HCT116 (cell line): ENCODE measurements at places on chromosomes 13 and 19. TPM values are rescaled to one million over a fixed set of nuclear protein-coding genes. Genes with fewer than 3 reads are reported as not detected.
A peak's percentile ranks its signal among the peaks of the same experiment; 100 is the strongest.

DNA sequence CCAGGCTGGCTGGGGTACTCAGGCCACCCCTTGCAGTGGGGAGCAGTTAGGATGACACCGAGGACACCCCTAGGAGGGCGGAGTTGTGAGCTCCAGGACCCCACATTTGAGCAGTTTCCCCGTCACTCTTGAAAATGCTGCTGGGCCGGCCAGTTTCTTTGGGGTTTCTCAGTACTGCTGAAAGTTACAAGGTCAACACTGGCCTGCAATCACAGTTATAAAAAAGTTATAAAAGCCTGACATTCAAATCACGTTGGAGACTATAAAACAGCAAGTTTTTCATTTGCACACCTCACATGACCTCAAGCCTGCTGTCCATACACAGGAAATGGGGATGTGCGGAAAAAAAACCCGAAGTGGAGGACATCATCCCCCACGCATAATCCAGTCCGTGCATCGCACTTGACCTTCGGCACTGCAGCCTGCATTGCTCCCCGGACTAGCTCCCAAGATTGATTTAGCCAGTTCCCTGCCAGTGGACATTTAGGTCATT is 27.0 kb downstream of the DNM2 start:
- no peak for DNase-seq

Gene KLHL1
- total RNA-seq: not detected

GRCh38 chr13:73065665-73066340 is 7.0 kb downstream of the KLF5 start:
- DNase-seq: no peak

DNA sequence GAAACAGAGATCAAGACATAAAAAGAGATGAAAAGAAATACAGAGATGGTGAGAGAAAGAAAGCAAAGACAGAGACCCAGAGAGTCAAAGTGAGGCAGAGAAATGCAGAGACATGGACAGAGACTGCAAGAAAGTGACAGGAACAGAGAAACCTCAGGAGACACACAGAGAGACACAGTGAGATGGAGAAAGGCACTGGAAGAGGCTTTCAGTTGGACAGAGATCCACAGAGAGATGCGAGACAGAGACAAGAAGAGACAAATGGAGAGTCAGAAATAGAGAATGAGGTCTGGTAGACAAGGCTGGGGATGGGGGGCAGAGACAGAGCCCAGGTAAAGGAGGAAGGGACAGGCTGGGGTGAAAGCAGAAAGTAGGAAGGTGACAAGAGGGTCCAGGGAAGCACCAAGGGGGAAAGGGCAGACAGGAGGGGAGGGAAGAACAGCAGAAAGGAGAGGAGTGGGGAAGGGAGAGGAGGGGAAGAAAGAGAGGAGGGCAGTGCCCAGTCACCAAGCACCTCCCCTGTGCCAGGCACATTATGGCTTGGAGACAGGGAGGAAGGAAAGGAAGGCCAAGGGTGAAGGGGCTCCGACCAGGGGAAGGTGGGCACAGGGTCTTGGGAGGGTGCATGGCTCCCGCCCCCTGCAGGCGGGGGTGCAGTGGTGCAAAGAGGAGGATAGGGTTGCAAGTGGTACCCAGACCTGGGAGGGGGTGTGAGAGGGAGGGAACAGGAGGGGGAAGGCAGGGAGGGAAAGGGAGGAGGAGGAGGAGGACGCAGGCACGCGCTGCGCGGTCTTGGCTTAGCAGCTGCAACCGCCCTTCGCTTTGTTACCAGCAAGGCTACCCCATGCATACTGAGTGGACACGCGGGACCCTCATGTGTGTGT is 38.4 kb downstream of the DEDD2 start:
- no peak for DNase-seq

- DNase-seq: no peak
Observed at GRCh38 chr13:29925457-29926097, 75.2 kb upstream of the UBL3 start.

Gene CACNG7
- total RNA-seq: not detected

DNA sequence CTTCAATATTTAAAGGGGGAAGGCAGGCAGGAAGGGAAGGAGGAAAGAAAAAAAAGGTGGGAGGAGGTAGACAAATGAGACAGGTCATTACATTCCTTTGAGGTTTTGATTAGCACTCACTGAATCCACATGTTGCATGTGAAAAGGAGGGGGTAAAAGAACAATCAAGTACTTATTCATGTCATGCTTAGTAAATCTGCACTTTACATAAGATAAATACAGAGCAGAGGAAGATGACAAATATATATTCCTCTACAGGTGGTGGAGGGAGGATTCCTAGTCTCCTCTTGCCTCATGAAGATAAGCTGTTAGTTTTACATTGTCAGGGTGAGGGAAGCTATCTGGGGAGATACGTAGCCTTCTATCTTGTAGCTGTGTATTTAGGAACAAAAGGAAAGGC is 1645.4 kb upstream of the SPRY2 start:
- DNase-seq: no peak

Gene CABP5
- not detected for total RNA-seq

Gene CCDC122
- total RNA-seq: 5.8 TPM

Gene FFAR3
- not detected for total RNA-seq

Gene ZNF93
- total RNA-seq: not detected

- no peak for DNase-seq
Observed at GRCh38 chr19:47512183-47512947, 2.5 kb downstream of the NAPA start.

DNA sequence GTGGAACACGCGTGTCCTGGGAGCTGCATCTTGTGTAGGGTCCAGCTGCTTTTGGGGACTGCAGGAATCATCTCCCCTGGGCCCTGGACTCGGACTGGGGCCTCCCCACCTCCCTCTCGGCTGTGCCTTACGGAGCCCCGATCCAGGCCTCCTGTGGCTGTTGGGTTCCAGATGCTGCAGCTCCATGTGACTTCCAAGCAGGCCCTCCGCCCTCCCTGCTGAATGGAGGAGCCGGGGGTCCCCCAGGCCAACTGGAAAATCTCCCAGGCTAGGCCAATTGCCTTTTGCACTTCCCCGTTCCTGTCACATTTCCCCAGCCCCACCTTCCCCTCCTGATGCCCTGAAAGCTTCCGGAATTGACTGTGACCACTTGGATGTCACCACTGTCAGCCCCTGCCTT is 6.2 kb upstream of the PGLS start:
- DNase-seq: no peak

Gene ICAM3
- 8.3 TPM for total RNA-seq

Gene PEX11G
- total RNA-seq: 6.4 TPM

Gene UPK1A
- 0.69 TPM for total RNA-seq

DNA sequence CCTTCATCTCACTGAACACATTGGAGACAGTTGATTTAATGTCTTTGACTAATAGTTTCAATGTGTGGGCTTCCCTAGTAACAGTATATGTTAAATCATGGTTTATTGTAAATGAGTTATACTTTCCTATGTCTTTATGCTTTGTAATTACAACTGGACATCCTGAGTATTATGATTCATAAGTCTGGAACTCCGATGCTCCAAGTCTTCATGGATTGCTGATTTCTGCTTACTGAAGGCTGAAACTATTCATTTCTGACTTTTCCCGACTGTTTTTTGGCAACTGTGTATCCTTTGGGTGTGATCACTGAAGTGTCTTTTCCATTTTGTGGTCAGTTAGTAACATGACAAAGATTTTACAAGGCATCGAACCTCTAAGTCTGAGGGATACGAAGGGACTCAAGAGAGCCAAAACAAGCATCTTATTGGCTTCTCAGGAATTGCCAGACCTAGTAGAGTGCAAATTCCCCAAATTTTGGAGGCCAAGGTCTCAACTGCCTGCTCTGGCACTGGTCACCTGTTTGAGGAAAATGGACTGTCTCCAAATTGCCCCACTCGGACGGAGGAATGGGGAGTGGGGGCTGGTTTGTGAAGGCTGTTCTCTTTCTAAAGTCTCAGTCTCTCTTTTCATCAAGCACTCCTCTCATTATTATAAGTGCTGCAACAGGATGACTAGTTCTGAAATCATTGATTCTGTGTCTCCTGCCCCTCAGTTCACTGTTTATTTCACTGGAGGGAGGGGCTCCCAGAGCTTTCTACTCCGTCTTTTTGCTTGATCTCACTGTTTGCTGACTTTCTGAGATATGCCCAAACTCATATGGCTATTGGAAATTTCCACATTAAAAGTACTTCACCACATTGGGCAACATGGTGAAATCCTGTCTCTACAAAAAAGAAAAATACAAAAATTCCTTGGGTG is 20.2 kb upstream of the CD70 start:
- peak; percentile 40 for DNase-seq

Gene OR4F17
- total RNA-seq: not detected

DNA sequence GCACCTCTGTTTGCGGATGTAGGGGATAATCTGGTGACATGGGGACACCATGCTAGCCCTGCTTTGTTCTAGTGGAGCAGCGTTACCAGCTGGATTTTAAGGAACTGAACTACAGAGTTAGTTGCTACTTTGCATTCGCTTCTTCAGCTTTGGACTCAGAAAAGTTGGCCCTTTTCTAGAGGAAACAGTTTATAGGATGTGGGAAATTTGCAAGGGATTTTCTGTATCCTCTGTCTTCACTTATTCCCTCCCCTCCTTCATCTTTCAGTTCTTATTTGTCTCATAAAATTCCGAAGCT is 2.1 kb downstream of the GATAD2A start:
- no peak for DNase-seq

Gene DHDH
- total RNA-seq: 8.6 TPM

- DNase-seq: peak; percentile 38
Observed at GRCh38 chr13:42041011-42041683, 7.3 kb upstream of the DGKH start.

- DNase-seq: no peak
Observed at GRCh38 chr19:40511487-40511886, 44.7 kb downstream of the SPTBN4 start.

Gene LAIR1
- total RNA-seq: 0.89 TPM

Gene AXL
- total RNA-seq: 47.4 TPM

DNA sequence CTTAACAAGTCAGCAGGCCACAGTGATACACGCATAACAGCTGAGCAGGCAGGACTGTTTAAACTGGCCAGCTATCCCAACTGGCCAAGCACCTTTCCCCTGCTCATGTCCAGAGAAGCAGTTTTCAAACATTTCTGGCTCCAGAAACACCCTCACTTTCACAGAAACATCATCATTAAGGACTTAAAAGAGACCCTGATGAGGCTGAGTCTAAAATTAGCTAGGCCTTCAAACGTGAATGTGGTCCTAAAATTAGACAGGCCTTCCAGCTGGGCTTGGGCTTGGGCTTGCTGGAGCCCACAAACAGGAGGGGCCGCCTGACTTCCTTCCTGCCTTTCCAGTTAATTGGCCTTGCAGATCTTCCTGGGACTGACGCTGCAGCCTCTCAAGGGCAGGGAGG is 334.2 kb downstream of the DNAJC15 start:
- no peak for DNase-seq

Gene SMIM24
- total RNA-seq: not detected

Gene RFPL4A
- not detected for total RNA-seq

- no peak for DNase-seq
Observed at GRCh38 chr19:609004-609346, 19.3 kb downstream of the HCN2 start.

Gene ZNF526
- total RNA-seq: 13.1 TPM

Gene SHANK1
- 3.0 TPM for total RNA-seq

Gene ZNF726
- total RNA-seq: not detected

DNA sequence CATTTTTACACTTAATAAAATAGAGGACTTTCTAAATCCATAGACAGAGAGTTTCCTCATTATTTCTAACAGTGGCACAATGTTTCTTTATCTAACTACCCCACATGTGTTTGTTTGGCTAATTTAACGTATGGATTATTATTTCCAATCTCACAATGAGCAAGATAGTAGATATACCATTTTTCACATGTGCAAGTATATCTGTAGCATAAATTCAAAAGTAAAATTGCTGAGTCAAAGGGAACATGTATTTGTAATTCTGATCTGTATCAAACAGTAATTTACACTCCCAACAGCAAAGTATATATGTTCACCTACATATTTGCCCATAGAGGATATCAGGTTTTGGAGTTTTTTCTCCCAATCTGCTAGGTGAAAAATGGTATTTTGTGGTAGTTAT is 18.3 kb downstream of the MAST1 start:
- DNase-seq: no peak

DNA sequence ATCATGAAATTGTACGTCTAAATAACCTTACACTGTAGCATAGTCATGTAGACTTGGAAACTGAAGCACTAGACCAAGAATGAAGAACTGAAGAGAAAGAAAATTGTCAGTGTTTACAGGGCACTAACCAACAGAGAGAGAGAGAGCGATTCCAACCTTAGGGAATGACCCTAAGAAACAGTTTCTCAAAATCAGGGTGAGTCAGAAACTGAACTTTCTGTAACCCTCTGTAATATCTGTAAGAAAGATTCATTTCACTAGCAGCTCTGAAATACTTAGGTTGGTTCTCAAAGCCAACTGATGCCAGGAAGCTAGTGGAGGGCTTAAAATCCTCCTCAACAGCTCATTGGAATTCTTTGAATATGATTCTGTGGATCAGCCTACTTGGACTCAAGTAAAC is 936.9 kb downstream of the EFNB2 start:
- no peak for DNase-seq
